ENCODE measurements at places on chromosomes 2 and 18.

DNA sequence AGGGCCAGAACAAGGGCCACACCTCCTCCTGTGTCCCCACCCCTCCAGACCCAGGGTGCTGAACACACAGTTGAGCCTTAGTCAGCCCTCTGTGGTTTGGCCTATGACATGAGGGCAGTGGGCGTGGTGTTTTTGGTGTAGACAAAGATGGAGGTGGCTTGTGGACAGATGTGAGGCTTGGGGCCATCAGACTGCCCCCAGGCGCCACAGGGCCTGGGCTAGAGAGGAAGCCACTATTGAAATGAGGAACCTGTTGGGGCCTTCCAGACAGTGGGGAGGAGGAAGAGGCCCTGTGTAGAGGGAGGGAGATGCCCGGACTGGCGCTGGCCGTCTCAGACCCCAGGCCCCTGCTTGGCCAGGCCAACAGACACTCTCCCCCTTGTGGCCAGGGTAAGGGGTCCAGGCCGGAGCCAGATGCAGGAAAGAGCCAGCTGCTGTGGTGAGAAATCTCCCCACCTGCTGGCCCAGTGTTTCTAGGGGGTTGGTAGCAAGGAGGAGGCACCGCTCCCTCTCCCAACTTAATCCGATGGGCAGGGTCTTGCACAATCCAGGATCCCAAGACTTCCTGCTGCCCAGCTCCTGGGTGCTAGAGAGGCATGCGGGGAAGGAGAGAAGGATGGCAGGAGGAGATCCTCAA lies 53.8 kb downstream of the SMAD7 start:
- DNase-seq, result peak; percentile 72

DNA sequence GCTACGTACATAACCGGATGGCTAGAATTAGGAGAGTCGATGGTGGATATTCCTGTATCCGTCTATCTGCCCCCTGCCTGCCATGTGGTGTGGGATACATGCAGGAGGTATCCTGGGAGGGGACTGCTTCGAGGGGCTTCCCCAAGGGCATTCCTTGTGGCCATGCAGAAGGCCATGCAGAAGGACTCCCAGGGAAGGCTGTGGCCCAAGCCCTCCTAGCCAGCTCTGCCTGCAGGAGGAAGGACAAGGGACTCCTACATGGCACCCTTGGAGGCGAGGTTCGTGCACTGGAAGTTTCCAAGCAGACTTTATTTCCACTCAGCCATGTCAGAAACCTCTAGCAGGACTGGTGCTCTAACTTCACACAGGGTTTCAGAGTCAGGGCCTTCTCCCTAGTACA lies 136.1 kb downstream of the KLHL29 start:
- DNase-seq, result no peak

- no peak for DNase-seq
Observed at GRCh38 chr2:226410247-226410835, 389.3 kb downstream of the IRS1 start.

- DNase-seq, result no peak
Observed at GRCh38 chr2:139645617-139646016, 865.4 kb upstream of the NXPH2 start.

DNA sequence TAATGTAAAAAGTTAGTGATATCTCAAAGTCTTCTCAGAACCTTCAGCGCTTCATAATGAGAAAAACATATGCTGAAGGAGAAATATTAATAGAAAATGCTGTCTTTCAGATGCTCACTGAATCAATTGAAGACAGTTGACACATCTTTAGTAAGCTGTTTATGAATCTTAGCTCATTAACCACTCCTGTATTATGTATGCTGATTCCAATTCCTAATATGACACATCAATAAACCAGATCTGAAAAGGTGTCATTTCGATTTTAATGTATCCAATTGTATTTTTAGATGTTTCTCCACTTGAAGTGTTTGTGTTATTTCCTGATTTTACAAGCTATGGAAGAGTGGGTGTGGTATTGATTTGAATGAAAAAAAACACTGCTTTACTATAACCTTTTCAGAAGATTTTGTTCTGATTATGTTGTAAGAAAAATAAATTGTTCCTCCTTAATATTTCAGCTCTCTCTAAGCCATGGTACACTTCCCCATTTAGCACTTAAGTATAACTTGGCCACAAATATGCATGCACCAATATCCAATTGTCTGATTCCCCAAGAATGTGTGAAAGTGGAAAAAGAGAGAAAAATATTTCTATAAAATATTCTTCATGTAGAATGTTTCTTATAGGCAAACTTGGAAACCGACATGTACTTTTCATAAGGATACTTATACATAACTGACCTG lies 569.8 kb downstream of the ARHGAP15 start:
- no peak for DNase-seq

- DNase-seq, result no peak
Observed at GRCh38 chr2:121521359-121521758, 9.3 kb upstream of the RNU4ATAC start.

GRCh38 chr2:188473306-188473705 lies 181.6 kb downstream of the GULP1 start:
- no peak for DNase-seq

- DNase-seq, result no peak
Observed at GRCh38 chr2:173305303-173305702, 49.4 kb upstream of the CDCA7 start.

DNA sequence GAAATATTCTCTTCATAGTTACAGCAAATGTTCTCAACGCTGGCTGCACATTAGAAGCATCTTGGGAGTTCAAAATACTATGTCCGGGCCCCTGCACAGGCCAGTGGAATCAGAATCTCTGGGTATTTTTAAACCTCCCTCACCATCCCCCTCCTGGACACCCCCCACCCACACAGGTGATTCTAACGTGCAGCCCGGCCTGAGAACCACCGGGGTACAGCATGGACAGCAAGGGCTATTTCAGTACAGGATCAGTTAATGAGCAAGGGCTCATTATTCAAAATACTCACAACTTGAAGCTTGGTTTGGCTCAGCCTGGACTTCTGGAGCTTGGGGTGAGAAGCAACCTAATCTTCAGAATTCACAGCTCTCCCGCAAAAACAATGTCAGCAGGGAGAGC lies 31.4 kb downstream of the INO80C start:
- no peak for DNase-seq

DNA sequence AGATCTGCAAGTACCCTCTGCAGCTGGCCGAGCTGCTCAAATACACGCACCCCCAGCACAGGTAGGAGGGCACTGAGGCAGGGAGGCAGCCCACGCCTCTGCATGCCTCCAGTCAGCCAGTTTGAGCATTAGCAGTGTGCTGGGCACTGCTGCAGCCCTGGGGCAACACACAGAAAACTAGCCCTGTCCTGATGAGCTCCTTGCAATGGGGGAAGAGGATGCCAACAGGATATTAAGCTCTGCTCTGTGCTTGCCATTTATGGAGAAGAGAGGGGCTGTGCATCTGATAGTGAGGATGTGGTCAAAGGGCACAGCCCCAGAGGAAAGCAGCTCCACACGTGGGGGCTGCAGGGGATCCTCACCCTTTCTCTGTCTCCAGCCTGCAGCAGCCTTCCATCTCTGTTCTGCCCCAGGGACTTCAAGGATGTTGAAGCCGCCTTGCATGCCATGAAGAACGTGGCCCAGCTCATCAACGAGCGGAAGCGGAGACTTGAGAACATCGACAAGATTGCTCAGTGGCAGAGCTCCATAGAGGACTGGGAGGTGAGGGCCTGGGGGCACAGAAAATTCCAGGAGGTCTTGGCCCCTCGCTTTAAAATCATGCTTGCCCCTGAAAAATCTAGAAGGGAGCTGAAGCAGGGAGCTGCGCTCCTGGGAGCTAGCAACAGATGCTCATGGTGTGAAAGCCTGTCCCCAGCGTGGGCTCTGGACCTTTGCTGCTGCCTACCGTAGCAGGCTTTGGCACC lies 51.7 kb downstream of the FAM168B start:
- no peak for DNase-seq

- no peak for DNase-seq
Observed at GRCh38 chr2:85945172-85945571, 56.4 kb upstream of the ST3GAL5 start.

DNA sequence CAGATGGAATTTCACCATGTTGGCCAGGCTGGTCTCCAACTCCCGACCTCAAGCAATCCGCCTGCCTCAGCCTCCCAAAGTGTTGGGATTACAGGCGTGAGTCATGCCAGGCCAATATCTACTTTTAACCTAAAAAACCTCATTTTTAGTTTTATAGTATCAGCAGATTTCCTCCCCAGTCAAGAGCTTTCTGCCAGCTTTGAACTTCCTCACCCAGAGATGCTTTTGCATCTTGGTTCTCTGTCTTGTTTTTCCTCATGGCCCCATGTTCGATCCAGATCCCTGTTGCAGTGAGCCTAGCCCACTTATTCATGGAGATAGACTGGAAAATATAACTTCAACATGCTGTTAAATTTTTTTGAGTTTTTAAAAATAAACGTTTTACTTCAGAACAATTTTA lies 33.1 kb upstream of the CFAP36 start:
- no peak for DNase-seq

GRCh38 chr18:35376393-35376741 lies 770 bp downstream of the ZNF396 start:
- DNase-seq, result no peak

- no peak for DNase-seq
Observed at GRCh38 chr2:100235098-100235497, 87.2 kb downstream of the LONRF2 start.

- DNase-seq, result no peak
Observed at GRCh38 chr2:217945530-217945929, 57.3 kb downstream of the TNS1 start.

GRCh38 chr18:34224423-34225217 lies at the start of gene NOL4:
NOL4 (minus strand) TSS chr18:34224913; CDS start chr18:34223253, 1,660 bp downstream.
- no peak for DNase-seq

DNA sequence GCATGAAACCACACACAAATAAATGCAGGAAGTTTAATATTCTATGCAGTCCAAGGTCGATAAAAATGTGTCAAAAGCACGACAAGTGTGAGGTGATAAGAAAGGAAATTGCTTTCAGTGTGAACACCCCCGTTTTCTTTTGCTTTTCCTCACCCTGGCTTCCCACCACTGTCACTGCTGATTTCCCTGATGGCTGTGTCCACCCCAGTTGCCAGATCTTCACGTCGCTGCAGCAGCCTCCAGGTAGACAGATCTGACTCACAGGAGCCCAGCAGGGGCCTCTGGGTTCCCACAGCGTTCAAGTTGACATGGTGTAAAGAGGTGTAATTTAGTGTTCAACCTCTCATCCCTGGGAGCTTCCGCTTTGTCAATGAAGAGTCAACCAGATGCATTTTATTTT lies 128.0 kb upstream of the TACR1 start:
- no peak for DNase-seq

- no peak for DNase-seq
Observed at GRCh38 chr2:226142463-226142862, 657.2 kb downstream of the IRS1 start.

GRCh38 chr18:35582899-35583558 lies 1.5 kb downstream of the GALNT1 start:
- no peak for DNase-seq

GRCh38 chr2:43737097-43737854 lies 36.6 kb upstream of the DYNC2LI1 start:
- peak; percentile 38 for DNase-seq

- DNase-seq, result no peak
Observed at GRCh38 chr2:103010751-103011150, 248.9 kb downstream of the TMEM182 start.

- no peak for DNase-seq
Observed at GRCh38 chr2:230161184-230161583, 58.6 kb downstream of the SP110 start.

GRCh38 chr2:96536445-96537065 lies at the start of gene ARID5A:
ARID5A (plus strand) TSS chr2:96536752; CDS start chr2:96536827, 75 bp downstream.
- DNase-seq, result peak; percentile 94

- no peak for DNase-seq
Observed at GRCh38 chr2:168357797-168358472, 98.1 kb upstream of the CERS6 start.

- no peak for DNase-seq
Observed at GRCh38 chr18:13760047-13760446, 33.6 kb downstream of the RNMT start.

GRCh38 chr18:59249199-59249774 lies 24.0 kb downstream of the RAX start:
- DNase-seq, result peak; percentile 31

GRCh38 chr2:54029721-54030395 lies 59.1 kb upstream of the PSME4 start:
- no peak for DNase-seq
